ENCODE measurements at places on chromosomes 13 and 19. TPM values are rescaled to one million over a fixed set of nuclear protein-coding genes. Genes with fewer than 3 reads are reported as not detected.

DNA sequence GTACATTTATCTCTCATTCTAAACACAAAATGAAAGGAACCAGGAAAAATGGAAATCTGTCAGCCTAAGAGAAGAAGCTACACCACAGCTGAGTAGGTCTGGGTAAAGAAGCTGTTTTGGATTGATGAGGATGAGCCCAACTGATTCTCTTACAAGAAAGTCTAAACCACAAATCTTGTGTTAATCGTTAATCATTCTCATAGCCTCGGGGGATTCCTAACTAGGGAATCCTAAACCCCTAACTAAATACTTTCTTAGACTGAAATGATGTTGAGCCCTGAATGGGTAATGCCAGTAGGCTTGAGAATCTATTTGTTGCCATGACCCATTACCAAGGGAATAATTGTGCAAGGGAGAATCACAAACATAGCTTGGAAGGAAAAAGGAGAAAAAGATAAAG lies 327.5 kb upstream of the SPRY2 start:
- no peaks in the 10 kb centered on the region for H3K4me1 ChIP-seq
- no peaks in the 10 kb centered on the region for H3K36me3 ChIP-seq
- no peak overlapping the region for H3K27ac ChIP-seq
- H3K4me3 ChIP-seq, result no peak overlapping the region
- H3K27me3 ChIP-seq, result no peaks in the 10 kb centered on the region

DNA sequence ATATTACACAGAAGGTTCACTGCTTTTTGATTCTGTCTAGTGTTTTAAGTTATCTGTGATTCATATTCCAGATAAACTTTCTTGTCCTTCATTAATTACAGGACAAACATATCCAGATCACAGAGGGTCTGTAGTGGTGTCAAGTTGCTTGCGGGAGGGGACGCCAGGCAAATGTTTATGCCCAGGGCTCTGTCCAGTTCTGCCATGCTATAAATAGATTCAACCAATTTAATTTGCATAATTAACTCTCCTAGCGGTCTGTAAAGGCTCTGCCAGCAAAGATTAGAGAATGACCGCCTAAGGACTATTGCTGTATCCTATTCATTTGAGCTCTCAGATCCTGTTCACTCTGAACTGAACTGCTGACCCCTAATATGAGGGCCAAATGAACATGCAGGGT lies 59.7 kb upstream of the TRPC4 start:
- no peak overlapping the region for H3K4me3 ChIP-seq
- H3K27me3 ChIP-seq, result no peaks in the 10 kb centered on the region
- H3K4me1 ChIP-seq, result no peaks in the 10 kb centered on the region
- H3K36me3 ChIP-seq, result no peaks in the 10 kb centered on the region
- DNase-seq, result no peak
- no peak overlapping the region for H3K27ac ChIP-seq

PLPPR3 gene
- 0.81 TPM for total RNA-seq

- no peak overlapping the region for H3K4me3 ChIP-seq
- H3K36me3 ChIP-seq, result no peaks in the 10 kb centered on the region
- no peak for DNase-seq
- H3K27ac ChIP-seq, result no peak overlapping the region
These were observed 7.3 kb downstream of the PIAS4 start for GRCh38 chr19:4014541-4015491.

FCER2 gene
- total RNA-seq, result not detected

DNA sequence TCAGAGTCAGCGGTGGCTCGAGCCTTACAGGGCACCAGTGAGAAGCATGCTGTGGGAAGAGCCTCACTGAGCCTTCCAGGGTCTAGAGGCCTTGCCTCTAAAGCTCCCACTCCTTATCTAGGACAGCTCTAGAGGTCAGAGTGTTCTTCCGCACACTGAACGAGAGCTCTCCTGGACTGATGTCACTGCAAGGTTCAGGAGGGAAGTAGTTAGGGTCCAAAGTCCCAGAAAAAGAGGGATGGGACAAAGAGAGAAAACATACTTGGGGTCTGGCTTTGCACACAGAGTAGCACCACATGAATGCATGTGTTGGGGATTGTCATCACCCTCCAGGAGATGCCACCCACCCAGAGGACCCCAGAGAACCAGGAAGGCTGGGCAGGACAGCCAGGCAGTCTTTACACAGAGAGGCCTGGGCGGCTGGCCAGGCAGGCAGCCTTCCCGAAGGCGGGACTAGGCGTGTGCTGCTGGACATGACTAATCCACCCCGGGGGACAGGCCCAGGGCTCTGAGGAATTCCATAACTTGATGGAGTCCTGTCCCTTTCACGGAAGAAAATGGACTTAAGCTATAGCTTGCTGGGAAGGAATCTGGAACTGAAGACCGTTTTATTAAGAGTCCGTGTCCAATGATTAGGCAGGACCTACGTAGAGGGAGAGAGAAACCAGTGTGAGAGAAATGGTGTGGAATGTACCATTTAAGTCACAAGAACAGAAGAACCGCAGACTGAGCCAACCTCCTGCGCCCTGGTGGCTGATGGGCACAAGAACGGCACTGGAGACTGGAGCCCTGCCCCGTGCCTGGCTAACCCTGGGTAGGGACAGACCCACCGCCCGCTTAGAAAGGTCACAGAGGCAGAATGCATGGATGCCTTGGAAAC lies 16.6 kb upstream of the EPHX3 start:
- H3K27me3 ChIP-seq, result no peaks in the 10 kb centered on the region
- H3K36me3 ChIP-seq, result peaks cover 41% of the 10 kb centered on the region
- H3K4me1 ChIP-seq, result peaks cover 39% of the 10 kb centered on the region
- H3K27ac ChIP-seq, result peak overlapping the region; percentile 38

Data from PC-9 (cell line).